Activated T-cell treated with anti-CD3 and anti-CD28 coated beads for 48 hours (primary cell): ENCODE measurements at places on chromosomes 7 and 10.
A peak's percentile ranks its signal among the peaks of the same experiment; 100 is the strongest.

GRCh38 chr7:138460176-138460648, at the start of gene TRIM24:
TSS of gene TRIM24 (plus strand) at chr7:138460259. CDS start at chr7:138460549, 290 bp downstream.
- DNase-seq = no peak

DNA sequence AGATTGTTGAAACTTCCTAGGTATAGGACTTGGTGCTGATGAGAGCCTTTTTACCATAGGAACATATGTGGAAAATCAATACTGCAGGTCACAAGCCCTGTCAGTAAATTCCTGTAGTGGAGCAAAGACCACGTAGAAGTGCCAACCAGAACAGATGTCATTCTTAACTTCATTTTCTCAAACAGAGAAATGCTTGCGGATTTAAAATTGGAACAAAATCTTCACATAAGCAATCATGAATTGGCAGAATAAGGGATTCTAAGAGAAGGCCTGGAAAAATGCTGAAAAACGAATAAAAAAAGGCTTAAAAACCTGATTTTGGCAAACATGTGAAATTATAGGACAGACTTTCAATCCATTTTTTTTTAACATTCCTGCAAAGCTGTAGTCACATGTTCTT, 80.8 kb upstream of the SMIM30 start:
- DNase-seq = no peak

GRCh38 chr10:111316722-111317212, 239.9 kb downstream of the ADRA2A start:
- DNase-seq = no peak

DNA sequence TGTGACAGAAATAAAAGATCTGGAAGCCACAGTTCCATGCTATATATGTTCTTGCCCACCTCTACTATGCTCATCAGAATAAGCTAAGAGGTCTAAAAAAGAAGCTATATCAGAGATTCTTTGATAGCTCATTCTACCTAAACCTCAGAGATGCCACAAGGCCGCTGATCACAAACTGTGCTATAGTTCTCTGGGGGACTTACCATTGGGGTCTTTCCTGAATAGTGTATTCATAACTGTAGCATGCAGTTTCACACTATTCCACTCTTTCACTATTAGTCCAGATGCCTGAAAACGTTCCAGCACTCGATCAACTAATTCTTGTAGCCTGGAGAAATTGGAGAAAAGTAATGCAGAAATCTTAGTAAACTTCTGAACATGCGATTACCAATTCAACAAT, 44.5 kb upstream of the SPOCK2 start:
- no peak for DNase-seq

GRCh38 chr10:55629793-55630490, 731.1 kb downstream of the ZWINT start:
- DNase-seq = no peak

GRCh38 chr10:26508016-26508415, 69.9 kb downstream of the APBB1IP start:
- no peak for DNase-seq

DNA sequence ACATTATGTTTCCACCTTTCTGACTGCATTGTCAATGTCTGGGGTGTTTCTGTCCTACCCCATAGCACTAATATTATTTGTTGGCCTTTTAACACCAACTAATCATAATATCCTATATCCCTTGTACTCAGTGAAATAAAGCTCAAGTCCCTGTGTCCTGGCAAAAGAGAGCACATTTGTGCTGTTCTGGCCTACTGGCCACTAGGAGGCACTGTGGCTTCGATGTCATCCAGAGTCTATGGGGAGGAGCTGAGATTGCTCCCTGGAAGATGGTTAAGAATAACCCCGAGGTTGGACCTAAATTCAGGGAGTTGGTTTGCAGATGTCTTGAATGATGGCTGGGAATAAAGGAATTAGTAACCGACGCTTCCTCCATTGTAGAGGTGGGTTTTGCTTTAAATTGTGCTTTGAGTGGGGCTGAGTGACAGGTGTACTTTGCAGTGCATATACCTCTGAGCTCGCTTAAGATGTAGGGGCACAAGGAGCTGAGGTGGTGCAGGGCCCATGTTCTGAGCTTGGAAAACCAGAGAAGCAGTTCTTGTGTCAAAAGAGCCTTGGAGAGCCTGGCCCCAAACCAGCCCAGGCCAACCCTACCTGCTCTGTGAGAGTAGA, 191.2 kb upstream of the PRSS1 start:
- peak; percentile 30 for DNase-seq

- no peak for DNase-seq
Measured at GRCh38 chr10:59456199-59456598, 93.8 kb upstream of the FAM13C start.

DNA sequence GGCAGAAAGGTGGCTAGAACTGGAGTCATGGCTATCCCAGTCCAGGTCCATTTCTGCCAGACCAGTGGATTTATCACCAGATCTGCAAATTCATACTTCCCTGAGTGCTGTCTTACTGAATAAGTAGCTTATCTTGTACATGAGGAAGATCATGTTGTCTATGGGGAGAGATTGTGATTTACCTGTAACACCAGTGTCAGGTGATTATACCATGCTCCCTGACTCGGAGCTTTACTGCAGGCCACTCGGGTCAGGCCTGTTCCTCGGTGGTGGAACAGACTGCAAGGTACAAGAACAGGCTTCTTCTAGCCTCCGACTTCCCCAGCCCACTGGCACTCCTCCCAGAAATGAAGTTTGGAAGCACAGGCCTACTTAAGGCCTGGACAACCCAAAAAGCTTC, 42.6 kb upstream of the DLG5 start:
- no peak for DNase-seq

DNA sequence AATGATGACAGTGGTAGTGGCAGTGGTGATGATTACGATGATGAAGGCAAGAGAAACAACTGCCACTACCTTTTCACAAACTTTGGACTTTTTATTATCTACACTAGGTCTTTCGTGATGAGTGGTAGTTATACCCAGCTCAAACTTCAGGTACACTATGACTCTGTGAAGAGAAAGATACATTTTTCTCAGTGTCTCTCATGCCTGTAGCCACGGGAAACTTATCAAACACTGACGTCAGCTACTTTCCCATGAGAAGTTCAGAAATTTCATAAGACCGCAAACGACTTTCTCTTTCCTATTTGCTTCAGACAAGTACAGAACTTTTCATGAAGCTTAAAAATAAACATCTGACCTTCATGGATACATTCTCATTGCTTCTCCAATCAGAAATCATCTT, 57.0 kb downstream of the CALD1 start:
- DNase-seq = no peak

DNA sequence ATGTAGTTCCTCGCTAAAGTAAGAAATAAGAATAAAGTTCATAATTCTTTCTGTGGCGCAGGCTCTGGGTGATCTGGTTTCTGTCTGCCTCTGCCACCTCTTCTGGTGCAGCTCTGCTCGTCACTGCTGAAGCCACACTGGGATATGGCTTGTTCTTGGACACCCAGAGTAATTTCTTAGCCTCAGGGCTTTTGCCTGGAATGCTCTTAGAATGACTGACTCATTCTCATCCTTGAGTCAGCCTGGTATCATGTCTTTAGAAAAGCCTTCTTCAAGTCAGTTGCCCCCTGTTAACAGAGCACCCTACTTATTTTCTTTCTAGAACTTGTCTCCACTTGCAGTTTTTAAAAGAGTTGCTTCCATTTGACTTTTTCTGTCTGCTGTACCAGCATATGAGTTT, 2.0 kb downstream of the ZSCAN25 start:
- no peak for DNase-seq

DNA sequence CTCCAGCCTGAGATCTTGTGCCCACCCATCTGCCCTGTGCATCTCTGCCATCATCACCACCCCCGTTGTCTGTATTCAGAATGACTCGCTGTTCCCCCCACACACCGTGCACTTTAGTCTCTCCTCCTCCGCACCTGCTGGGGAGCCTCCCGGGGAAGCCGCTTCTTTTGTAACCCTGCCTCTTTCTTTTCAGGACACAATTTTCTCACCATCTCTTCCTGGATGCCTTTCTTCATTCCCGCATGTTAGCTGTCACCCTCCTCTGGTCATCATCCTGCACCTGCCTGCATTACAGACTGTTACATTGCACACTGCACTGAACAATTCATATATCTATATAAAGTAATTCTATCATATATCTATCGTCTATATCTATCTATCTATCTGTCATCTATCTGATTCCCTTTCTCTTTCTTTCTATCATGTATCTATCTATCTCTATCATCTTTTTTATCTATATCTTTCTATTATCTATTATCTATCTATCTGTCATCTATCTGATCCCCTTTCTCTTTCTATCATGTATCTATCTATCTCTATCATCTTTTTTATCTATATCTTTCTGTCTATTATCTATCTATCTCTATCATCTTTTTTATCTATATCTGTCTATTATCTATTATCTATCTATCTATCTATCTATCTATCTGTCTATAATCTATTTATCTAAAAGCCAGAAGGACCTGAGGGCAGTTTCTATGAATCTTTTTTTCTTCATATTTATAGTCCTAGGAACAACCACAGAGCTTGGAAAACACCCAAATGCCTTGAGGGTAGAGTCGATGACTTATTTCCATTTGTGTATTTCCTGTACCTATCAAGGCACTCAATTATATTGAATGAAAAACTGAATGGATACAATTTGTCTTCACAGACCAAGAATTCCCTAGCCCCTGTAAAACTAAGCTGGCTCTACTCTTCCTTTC, 642.5 kb downstream of the ACTR3B start:
- no peak for DNase-seq

GRCh38 chr7:757741-758163, 30.7 kb upstream of the PRKAR1B start:
- DNase-seq = no peak

DNA sequence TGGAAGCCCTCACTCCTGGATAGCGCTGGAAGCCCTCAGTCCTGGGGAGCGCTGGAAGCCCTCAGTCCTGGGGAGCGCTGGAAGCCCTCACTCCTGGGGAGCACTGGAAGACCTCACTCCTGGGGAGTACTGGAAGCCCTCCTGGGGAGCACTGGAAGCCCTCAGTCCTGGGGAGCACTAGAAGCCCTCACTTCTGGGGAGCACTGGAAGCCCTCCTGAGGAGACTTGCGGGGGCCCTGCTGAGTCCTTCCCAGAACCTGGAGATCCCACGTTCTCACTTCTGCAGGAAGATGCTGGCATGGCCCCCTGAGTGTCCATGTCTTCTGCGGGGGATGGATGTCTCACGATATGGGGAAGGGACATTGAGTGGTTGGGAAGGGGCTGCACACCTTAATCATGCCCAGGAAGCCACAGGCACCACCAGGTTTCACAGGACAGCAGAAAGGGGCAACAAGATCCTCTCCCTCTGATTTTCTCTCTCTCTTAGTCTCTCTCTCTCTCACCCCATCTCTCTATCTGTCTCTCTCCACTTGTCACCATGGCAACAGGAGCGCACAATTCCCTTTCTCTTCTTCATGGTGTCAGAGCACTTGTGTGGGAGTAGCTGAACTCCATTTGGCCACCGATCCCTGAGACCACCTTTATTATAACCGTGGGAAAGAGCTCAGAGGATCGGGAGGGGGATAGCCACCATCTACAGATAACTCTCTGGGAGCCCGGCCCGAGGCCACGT, 267.0 kb downstream of the TCERG1L start:
- DNase-seq = no peak
